ENCODE measurements at places on chromosomes 3 and 15.

- DNase-seq: no peak
These were observed 10.2 kb downstream of the IGDCC4 start for GRCh38 chr15:65412556-65412955.

DNA sequence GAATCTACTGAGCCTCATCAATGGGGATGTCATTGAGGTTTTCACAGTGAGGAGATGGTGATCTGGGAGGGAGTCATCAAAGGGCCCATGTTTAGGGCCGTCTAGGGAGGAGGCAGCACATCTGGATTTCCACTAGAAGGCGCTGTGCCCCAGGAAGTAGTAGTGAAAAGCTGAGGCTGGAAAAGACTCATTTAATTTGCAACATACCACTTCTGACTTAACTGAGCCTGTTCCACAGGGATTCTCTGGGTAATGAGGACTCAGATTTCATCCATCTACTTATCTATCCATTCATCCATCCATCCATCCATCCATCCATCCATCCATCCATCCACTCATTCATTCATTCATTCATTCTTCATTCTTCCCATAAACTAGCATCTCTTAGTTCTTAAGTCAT, 17.4 kb upstream of the SHF start:
- DNase-seq: peak; percentile 25

GRCh38 chr3:159600291-159600690, 388.3 kb upstream of the IL12A start:
- no peak for DNase-seq

GRCh38 chr3:45608885-45609284, 14.3 kb downstream of the LIMD1 start:
- DNase-seq: no peak

DNA sequence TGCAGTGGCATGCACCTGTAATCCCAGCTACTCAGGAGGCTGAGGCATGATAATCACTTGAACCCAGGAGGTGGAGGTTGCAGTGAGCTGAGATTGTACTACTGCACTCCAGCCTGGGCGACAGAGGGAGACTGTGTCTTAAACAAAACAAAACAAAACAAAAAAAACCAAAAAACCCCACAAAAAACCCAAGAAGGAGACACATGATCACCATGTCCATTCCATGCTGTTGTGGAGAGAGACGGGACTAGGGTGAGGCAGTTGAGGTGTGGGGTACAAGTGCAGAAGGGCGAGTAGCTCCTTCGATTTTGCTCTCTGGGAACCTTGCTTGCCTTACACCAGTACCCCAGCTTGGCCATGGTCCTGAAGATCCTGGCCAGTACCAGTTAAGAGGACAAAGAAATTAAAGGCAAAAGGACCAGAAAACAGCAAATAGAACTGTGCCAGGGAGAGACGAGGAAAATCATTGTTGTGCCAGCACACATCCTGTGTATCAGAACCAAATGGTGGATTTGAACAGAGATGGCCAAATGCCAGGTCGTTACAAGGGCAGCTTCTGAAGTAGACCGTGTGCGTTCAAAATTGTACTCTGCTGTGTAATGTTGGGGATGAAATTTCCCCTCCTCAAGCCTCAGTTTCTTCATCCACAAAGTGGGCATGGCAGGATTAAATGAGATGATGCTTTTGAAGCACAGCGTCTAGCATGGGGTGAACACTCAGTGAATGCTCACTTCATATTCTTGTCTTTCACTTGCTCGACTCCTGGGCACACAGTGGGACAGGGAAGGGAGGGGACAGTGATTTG, 42.9 kb upstream of the CTSH start:
- no peak for DNase-seq

GRCh38 chr3:151268267-151269235, 9.8 kb downstream of the P2RY14 start:
- DNase-seq: no peak

Data from T-helper 22 cell (primary cell).